ENCODE measurements at places on chromosomes 4 and X. TPM values are rescaled to one million over a fixed set of nuclear protein-coding genes. Genes with fewer than 3 reads are reported as not detected.

The COL25A1 gene
- polyA plus RNA-seq = 0.06 TPM

- DNase-seq = no peak
These were observed 5.1 kb downstream of the DTHD1 start for GRCh38 chr4:36286481-36286871.

- no peak for DNase-seq
These were observed 51.3 kb downstream of the SH3RF1 start for GRCh38 chr4:169219440-169219839.

DNA sequence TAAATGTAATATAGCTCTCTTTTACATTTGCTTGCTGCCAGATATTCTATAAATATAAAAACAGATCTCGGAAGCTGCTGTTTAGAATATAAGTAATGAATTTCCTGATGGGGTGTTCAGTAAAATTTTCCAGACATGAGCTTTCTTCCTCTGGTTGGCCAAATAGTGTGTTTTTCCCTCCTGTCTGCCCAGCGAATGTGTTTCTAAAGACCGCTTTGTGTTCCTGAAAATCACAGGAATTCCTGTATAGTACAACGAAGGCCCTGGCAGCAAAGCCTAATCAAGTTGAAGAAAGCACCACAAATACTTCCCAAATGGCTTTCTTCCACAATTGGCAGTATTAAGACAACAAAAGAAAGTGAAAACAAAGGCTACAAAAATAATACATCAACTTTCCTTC, 494.1 kb downstream of the INPP4B start:
- no peak for DNase-seq

GRCh38 chrX:148649145-148649795, 148.9 kb downstream of the AFF2 start:
- DNase-seq = no peak

DNA sequence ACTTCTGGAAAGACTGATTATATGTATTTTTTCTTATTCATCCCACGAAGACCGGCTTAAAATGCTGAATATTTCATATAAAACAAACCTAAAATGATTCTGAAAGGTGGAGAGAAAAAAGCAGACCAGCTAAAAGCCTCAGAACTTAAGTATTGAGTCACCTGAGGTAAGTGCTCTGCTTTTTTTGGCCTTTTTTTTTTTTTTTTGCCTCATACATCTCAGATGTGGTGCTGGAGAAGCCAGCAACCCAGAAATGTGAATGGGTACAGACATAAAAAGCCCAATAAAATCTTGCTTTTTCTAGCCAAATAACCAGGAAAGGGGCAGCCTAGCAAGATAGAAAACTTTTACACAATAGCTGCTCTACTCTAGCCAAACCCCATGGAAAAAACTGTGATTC, 57.0 kb downstream of the RLIM start:
- DNase-seq = no peak

DNA sequence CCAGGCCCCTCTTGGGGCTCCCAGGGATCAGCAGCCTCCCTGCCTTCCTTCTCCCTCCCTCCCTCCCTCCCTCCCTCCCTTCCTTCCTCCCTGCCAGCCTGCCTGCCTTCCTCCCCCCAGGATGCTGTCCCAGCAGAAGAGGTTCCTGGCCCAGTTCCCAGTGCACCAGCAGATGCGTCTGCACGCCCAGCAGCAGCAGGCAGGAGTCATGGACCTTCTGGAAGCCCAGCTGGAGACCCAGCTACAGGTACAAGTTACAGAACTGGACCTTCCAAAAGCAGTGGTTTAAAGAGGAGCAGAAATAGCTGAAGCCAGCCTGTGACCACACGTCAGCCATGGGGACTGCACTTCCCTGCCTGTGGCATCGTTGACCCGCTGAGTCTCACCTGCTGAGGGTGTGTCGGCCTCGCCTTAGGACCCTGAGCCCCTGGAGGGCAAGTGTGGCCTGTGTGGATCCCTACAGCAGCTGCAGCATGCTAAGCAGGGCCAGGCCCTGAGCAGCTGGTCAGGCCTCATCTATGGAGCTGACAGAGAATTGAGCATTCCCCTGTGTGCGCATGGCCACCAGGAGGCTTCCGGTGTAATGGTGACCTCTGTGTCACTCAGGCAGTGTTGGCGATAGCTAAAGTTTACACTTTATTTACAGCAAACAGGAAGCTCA, 84.7 kb downstream of the CRMP1 start:
- DNase-seq = peak; percentile 67

- DNase-seq = no peak
These were observed 166.4 kb downstream of the DCLK2 start for GRCh38 chr4:150244600-150244999.

GRCh38 chrX:18574591-18574990, 97.3 kb downstream of the RS1 start:
- no peak for DNase-seq

GRCh38 chr4:113444386-113444785, 317.2 kb downstream of the CAMK2D start:
- DNase-seq = no peak

- peak; percentile 40 for DNase-seq
These were observed 41.3 kb upstream of the GPR78 start for GRCh38 chr4:8538703-8539567.

DNA sequence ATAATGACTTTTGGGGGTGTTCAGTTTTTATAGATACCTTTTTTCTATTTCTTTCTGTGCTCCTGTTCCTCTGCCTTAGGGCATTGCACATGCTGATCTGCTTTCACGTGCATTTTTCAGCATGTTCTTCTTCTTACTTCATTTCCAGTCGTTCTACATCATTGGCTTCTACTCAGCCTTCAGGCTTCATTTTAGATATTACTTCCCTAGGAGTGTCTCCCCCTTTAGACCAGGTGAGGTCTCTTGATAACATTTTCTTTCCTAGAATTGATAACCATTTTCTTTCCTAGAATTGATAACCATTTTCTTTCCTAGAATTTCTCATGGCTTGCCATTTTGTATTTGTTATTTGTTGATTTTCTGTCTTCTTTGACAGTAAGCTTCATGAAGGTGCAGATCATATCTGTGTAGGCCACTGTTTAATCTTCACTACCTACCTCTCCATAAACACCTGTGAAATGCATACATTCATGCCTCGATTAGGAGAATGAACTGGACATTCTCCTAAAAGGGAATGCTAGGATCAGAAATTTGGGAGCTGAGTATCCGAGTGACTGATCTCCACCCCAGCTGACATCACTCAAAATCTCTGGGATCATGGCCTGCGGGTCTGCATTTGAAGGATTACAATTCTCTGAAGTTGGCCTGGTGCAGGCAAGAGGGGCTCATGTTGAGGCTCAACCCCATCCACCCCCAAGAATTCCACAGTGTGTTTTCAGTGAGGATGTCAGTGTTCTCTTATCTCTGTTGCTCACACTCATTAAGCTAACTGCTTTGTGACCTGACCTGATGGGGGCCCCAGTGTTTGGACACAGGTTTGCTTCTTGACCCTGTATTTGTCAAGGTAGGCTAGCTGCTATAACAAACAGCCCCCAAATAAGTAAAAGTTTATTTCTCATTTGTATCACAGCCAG, 45.7 kb downstream of the GYG2 start:
- no peak for DNase-seq

The TREX2 gene
- polyA plus RNA-seq = 1.1 TPM

The MAGEC1 gene
- polyA plus RNA-seq = not detected

- DNase-seq = no peak
These were observed 78.5 kb downstream of the ANXA3 start for GRCh38 chr4:78629991-78630541.

DNA sequence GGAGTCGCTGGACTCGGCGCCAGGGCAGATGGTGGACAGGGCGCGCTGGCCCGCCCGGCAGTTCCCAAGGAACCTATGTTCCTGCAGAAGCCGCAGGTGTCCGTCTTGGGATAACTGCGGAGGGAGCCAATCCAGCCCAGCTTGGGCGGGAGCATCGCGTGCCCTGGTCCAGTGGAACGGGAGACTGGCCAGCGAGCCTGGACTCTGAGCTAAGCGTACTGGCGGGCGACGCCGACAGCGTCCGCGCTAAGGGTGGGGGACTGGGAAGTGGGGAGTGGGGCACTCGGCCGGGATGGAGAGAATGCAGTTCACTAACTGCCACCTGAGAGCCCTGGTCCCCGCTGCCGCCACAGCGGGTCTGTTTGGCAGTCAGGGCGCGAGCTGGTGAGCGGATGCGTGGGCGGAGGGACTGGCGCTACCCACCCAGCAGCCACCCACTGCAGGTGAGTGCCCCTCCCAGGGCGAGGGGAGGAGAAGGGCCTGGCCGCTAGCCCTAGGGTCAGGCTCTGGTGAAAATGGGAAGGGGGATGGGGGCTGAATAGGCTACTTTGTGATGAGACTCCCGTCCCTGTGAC, 1.3 kb upstream of the MAMLD1 start:
- peak; percentile 79 for DNase-seq

DNA sequence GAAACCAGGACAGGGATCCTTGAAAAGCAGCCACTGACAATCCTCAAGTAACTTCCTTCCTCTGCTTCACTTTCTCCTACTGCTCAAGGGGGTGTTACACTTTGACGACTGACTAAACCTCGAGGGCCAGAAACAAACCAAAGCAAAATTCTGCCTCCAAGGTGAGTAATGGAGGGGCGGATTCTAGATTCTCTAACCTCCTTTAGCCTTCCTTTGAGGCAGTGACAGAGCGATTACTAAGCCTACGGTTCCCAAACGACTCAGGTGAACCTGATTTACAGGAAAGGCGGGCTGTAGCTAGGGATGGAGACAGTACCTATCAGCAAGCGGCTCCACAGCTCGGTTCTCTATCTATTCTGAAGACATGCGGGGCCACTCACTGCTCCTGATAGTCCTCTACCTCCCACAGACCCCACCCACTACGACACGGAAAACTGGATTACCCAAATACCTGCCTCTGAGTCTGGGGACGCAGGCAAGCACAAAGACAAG, 487 bp downstream of the TBCK start:
- DNase-seq = no peak

- peak; percentile 79 for DNase-seq
These were observed 1.0 kb downstream of the FAT4 start for GRCh38 chr4:125315576-125316400.

The VGLL1 gene
- polyA plus RNA-seq = not detected

DNA sequence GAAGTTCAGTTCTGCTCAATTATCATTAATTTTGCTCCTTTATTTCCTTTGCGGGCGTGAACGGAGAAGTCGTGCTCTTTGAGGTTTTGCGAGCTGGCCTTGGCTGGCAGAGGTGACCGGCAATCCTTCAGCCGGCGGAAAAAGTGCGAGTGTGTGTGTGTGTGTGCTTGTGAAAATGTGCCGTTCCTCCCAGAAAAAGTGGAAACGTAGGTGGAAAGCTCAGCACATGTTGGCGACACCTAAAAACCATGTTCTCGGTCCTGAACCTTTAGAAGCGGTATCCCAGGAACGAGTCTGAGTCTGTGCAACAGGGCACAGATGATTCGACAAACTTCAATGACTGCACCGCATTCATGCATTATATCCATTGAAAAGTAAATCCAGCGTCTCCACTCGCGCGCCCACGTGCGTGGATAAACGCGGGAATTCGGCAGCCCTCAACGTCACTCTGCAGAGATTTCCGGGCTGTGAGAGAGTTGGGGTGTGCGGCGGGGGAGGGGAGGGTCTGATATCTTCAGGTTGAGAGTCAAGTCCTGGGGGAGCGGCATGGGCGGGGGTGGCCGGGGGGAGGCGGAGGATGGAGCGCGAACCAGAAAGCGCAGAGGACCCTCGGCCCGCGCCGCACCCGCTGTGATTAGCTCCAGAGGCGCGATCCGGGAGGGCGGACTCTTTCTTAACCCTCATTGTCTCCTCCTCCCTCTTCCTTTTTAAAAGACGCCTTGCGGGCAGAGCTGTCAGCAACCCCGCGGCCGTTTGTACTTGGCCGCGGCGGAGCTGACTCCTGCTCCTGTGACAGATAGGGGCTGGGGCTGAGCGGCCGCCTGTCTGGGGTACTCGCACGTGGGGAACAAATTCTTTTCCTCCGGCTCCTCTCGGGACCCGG, at the start of gene SHISA3:
TSS of gene SHISA3 (plus strand) at position 737 of the 883 bp plus-strand sequence. CDS start 569 bp downstream, outside the sequence.
- no peak for DNase-seq

The TLR10 gene
- 68.1 TPM for polyA plus RNA-seq

The CHST7 gene
- polyA plus RNA-seq = 2.9 TPM

DNA sequence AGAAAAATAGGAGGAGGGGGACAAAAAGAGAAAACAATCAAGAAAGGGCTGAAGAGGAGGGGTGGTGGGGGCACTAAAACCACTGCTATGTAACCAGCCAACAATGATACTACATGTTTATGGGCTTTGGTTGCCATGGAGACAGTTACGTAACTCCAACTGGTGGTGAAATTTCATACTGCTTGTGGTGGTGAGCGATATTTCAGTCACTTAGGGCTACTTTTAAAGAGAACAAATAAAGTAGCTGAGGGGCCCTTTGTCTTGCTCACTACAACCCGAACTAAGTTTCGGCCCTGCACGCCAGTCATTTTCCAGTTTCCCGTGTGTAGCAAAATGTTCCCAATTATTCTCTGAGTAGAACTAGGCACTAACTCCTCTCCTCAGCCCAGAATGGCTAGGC, 275.2 kb upstream of the EDA2R start:
- DNase-seq = no peak

GRCh38 chr4:113960684-113961321, 18.6 kb downstream of the ARSJ start:
- DNase-seq = no peak

The COL4A6 gene
- polyA plus RNA-seq = 0.26 TPM

The SPANXA2 gene
- not detected for polyA plus RNA-seq

GRCh38 chr4:17385403-17385802, 126.5 kb downstream of the QDPR start:
- no peak for DNase-seq

GRCh38 chr4:27005501-27005900, 144.9 kb downstream of the STIM2 start:
- DNase-seq = no peak

GRCh38 chrX:64184396-64184795, 21.1 kb downstream of the AMER1 start:
- DNase-seq = peak; percentile 35

The PAK3 gene
- polyA plus RNA-seq = 0.29 TPM

The FAM184B gene
- polyA plus RNA-seq = 0.04 TPM

The HPGDS gene
- polyA plus RNA-seq = 0.54 TPM

GRCh38 chr4:184364100-184364921, 110.0 kb downstream of the IRF2 start:
- no peak for DNase-seq

The TRIM60 gene
- not detected for polyA plus RNA-seq

DNA sequence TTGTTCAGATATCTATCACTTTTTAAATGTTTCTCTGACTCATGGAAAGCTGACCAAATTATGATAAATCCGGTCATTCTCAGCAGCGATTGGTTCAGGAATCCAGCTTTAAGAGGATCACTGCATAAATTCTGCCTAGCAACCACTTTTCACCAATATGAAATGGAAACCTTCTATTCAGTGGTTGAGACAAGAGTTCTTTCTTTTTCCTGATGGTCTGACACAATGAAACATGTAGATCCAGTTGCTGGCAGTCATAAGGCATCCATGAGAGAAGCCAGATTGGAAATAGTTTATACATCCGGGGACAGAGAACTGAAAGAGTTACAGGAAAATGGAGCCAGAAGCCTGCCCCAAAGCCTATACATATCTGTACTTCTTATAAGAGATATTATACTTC, 27.2 kb downstream of the MAB21L2 start:
- no peak for DNase-seq

The PYURF gene
- polyA plus RNA-seq = 75.0 TPM

Data from spleen (tissue), 13 donors.